Endothelial cell of umbilical vein (primary cell): ENCODE measurements at places on chromosomes 4 and X.

- no peak for DNase-seq
These were observed 344.1 kb downstream of the SH2D1A start for GRCh38 chrX:124690495-124690894.

GRCh38 chrX:68659385-68659784 is 11.9 kb downstream of the STARD8 start:
- no peak for DNase-seq

DNA sequence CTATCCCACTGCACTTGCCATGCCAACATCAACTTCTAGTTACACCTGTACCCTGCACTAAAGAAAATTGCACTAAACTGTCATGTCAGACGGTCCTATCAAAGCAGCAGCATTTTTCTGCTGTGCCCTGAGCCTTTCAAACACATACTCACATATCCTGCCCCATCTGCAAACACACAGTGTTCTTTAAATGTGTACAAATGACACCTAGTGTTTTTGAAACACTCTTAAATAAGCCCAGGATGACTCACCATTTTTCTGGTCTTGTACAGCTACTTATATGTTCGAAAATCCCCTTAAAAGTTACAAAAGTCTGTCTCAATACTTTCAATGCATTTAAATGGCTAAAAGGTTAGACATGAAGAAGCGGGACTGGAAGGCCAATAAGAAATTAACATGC is 346.7 kb upstream of the PPARGC1A start:
- DNase-seq, result no peak

DNA sequence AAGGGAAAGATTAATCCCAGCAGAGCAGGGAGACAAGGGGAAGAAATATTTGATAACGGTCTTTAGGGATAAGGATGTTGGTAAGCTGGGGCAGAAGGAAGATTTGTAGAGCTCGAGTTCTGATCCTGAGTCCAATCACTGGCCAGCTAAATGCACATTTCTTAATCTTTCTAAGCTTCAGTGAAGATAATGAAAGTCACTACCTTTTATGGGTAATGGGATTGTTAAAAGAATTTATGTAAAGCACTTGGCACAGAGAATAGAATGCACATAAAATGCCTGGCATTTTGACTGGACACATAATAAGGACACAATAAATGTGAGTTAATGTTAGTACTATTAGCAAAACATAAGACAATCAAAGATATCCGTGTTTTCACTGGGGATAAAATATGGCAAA is 43.3 kb downstream of the NCAPG start:
- no peak for DNase-seq

DNA sequence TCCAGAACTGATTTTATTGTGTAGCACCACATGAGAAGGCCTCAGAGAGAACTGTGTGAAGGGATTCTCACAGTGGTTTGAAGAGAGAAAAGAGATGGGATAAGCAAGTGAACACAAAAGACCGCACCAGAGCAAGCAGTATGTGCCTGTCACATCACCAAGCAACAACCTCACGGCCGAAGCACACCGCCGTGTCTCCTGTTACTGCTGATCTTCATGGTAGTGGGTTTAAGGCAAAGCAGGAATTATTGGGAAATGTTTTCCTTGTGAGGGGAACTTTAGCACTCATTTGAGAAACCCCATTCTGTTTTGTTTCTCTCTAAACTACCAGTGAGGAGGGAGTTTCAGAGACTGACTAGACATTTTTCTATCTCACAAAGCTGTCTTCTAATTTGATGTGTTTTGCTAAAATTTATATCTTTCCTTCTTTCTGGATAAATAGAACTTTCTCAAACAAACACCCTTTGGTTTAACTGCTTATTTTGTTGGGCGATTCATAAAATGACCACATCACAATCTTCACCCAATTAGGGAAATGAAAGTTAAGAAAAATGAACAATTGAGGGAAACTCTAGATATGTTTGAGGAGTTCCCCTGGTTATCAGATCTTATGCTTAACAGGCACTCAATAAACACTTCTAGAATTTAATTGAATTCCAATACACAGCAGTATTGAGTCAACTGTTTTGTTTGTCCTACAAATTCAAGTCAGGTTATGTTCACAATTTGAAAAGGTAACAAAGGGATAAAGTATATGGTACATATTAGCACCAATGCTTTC is 16.5 kb downstream of the SH3KBP1 start:
- DNase-seq, result peak; percentile 5

GRCh38 chr4:2797545-2798305 is 4.8 kb downstream of the SH3BP2 start:
- no peak for DNase-seq

- no peak for DNase-seq
These were observed 75.5 kb downstream of the GALNT7 start for GRCh38 chr4:173243917-173244658.

- DNase-seq, result no peak
These were observed 415.0 kb upstream of the INTU start for GRCh38 chr4:127217586-127218229.

DNA sequence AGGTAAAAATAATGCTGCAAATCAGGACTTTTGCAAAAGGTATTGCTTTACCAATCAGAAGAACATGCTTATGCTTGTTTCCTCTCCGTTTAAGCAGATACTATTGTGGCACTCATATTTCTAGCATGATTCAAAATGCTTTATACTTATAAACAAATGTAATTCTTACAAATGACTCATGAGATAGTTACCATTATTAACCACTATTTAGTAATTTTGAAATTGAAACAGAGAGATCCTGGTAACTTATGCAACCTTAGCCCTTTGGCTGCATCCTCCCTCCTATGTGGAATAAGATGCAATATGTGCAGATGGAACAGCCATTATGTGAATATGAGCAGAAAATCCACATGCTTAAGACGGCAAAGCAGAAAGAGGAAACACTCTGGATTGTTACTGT is 164.7 kb downstream of the PCDH18 start:
- DNase-seq, result no peak

- peak; percentile 48 for DNase-seq
These were observed 52.1 kb downstream of the TMEM165 start for GRCh38 chr4:55447831-55448230.

DNA sequence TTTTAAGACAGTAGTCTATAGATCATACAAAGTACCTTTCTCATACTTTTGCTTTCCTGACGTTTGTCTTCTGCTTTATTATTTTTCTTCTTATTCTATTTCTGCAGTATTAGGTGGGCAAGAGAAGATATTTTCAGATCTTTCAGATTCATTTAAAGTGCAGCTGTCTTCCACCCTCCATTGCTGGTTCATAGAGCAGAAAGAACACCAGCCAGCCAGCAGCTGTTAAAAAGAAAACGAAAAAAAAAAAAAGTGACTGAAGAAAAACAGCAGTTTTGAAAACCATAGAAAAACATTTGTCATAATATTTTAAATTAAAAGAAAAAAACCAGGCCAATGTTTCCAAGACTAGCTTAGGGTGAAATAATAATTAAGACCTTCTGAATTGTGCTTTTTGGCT is 42.9 kb downstream of the SMAD1 start:
- DNase-seq, result no peak

DNA sequence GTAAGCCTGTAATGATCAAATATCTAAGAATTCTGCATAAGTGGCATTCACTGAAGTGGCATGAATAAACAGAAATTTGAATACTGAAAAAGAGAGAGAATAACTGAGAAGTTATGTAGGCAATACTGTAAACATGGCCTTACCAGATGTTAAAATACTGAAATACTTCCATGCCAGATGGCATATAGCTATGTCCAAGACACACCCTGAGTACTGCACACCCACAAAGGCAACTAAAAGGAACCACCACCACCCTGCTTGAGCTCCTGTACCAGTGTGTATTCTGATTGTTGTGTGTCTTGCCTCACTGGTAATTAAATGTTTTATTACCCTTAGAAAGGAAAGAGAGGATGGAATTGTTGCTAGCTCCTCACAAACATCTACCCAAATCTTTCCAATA is 192.1 kb downstream of the ADAMTS3 start:
- DNase-seq, result no peak

- no peak for DNase-seq
These were observed 271.8 kb downstream of the INPP4B start for GRCh38 chr4:142574306-142574705.

DNA sequence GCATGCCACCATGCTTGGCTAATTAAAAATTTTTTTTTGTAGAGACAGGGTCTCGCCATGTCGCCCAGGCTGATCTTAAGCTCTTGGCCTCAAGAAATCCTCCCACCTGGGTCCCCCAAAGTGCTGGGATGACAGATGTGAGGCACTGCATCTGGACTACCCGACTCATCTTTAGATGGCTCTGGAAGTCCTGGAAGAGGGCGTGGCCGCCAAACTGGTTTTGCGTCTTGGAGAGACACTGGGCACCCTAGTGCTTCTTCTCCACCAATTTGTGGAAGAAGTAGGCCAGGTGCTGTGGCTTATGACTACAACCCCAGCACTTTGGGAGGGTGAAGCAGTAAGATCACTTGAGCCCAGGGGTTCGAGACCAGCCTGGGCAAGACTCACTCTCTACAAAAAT is 47.6 kb downstream of the HOPX start:
- DNase-seq, result no peak

DNA sequence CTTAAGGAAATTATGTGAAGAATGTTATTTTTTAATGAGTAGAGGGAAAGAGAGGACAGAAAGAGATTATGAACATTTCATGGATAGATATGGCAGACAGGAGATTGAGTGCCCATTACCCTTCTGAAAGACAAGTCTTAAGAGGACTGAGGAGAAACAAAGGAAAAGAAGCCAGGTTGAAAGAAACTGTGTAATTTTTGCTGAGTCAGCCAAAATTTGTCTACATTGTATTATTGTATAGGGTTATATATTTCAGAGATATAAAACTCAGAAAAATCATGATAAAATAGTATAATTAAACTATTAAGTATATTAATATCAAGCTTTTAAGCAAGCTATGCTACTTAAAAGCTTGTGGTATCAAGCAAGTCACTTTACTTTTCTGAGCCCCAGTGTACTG is 4.9 kb downstream of the TMPRSS11B start:
- DNase-seq, result no peak

DNA sequence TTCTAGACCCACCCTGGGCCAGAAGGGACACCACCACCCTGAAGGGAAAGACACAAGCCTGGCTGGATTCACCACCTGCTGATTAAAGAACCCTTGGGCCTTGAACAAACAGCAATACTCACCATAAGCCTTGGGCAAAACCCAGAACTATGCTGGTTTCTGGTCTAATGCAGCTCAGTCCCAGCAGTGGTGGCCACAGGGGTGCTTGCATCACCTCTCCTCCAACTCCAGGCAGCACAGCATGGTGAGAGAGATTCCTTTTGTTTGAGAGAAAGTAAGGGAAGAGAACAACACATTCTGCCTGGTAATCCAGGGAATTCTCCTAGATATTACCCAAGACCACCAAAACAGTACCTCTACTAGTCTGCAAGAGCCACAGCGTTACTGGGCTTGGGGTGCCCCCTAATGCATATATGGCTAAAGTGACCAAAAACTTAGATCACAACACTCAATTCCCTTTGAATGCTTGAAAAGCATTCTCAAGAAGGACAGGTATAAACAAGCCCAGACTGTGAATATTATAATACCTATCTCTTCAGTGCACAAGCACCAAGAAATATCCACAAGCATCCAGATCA is 25.7 kb downstream of the RNF128 start:
- no peak for DNase-seq

- no peak for DNase-seq
These were observed 42.7 kb upstream of the PDGFRA start for GRCh38 chr4:54186371-54186770.

DNA sequence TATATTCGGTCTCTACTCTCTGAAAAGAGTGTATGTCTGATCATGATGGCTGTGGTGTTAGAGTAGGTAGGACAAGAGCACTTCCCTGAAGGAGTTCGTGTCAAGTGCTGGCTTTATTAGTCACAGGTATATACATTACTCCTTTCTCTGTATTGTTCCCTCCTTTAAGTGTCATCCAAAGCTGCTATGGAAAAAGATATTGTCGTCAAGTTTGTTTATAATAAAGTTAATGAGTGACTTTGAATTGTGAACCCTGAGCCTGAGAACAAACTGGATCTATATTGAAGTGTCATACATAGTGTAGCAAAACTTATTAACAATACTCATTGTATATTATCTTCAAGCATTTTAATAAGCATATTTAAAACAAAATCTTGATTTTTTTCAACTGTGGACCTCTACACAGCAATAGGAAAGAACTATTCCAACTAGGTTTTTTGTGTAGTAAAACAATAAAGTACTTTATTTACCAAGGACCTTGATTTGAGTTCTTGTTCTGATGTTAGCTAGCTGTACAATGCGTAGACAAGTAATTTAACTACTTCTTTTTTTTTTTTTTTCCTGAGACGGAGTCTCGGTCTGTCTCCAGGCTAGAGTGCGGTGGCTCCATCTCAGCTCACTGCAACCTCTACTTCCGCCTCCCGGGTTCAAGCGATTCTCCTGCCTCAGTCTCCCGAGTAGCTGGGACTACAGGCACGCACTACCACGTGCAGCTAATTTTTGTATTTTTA is 177.7 kb downstream of the RAPGEF2 start:
- no peak for DNase-seq

DNA sequence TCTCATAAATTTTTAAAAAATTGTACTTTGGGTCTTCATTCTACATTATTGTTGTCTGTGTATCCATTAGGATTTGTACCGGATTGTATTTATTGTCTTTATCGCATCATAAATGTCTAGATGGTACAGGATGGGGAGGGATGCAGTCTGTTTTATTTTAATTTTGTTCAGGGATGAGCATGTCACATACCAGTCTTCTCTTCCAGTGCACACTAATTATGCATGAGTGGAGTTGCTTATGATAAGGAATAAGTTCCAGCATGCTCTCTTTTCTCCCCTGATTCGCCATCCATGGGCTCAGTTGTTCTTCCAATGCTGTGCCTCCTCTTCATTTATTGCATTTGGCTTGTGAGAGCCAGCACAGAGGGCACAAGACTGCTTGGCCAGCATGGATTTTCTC is 54.3 kb downstream of the PPEF1 start:
- DNase-seq, result no peak

DNA sequence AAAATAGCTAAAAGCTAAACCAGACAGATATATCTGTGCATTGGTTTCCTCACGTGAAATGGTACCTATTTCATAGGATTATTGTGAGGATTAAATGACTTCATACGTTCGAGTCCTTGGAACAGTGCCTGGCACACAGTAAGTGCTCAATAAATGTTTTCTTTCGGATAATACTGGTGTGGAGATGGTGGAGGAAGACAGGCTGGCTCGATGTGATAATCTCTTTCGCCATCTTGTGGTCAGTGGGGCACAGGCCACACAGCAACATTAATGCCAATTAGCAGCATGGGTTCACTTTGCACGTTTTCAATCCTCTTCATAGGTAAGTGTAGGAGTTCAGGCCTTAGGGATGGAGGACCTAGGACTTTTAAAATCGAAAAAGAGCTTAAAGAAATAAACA is 9.3 kb downstream of the PAGE4 start:
- DNase-seq, result peak; percentile 12

- no peak for DNase-seq
These were observed 275.1 kb upstream of the RASGEF1B start for GRCh38 chr4:81746773-81747172.

DNA sequence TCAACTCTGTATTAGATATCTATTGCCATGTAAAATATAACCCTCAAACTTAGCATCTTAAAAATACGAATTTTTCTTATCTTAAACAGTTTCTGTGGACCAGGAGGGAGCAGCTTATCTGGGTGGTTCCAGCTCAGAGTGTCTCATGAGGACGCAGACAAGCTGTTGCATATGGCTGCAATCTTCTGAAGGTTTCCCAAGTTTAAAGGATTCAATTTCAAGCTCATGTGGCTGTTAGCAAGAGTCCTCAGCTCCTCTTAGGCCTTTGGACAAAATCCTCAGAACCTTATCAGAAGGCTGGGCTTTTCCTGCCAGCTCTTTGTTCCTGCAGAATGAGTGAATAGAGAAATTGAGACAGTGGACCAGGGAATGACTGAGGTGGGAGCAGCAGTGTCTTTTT is 2.8 kb upstream of the CTSO start:
- DNase-seq, result no peak
